NCI-H2227 treated with DMSO at 0.1 percent for 48 hours (cell line): ENCODE measurements at places on chromosomes 5 and 9.

DNA sequence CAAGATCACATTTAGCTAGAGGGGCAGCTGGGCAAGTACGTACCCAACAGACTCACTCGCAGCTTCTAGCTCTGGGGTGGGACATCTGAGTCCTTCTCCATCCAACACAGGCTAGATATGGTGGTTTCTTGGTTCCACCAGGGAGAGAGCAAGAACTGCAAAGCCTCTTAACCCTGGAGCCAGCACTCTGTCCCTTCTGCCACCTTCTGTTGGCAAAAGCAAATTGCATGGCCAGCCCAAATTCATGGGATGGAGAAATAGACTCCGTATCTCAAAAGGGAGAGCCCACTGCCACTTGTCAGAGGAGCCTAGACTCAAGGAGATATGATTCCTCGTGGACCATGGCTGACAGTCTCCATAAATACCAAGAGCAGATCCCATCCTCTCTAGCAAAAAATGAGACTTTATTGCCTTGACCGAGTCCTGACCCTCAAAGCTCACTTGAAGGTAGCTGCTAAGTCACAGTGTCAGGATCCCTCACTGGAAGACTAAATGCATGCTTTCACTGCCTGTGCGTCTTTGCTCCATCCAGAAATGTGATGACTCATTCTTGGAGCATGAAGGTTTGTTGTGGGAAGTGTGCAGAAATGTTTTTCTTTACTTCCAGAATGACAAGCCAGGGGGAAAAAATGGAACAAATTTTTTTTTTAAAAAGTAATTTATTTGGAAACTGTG is 28.8 kb upstream of the ROR2 start:
- DNase-seq, result no peak

DNA sequence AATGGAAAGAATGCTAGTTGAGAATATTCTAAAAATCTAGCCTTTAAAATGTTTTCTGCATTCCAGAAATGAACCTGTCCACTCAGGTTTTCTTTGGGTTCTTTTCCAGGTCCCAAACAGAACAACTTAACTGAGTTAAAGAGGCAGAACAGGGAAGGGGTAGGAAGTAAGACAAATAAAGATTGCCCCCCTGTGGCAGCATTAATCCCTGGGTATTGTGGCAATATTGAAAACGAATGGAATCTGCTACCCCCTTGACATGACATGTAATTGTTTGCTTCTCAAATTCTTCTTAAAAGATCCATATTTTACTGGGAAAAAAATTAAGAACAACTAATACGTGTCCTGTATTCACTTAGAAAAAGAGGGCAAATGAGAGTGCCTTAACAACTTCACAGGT is 9.3 kb upstream of the RBM22 start:
- DNase-seq, result no peak

- no peak for DNase-seq
These were observed 865.0 kb downstream of the PTPRD start for GRCh38 chr9:9747787-9748186.

DNA sequence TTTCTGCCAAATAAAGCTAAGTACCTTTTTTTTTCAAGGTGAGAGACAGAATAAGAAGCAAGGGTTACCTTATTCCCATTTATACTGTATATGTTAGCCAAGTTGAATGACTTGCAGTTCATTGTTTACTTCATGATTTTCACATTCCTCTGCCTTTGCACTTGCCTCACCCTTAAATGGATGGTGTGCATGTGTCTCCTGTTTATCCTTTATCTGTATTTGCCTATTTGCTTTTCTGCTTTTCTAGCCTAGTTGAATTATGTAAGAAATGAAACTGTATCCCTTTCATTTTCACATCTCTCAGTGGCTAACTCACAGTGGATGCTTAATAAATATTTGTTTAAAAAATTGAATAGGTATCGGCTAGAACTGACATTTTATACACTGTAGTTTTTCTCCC is 200.8 kb upstream of the ST8SIA4 start:
- no peak for DNase-seq

GRCh38 chr5:2750026-2750757 is 1.3 kb downstream of the IRX2 start:
- DNase-seq, result no peak
